ENCODE measurements at places on chromosomes 11 and 22.

GRCh38 chr22:24830205-24830979, 24.4 kb downstream of the SGSM1 start:
- DNase-seq = no peak

- no peak for DNase-seq
Measured at GRCh38 chr11:88282747-88283515, 54.6 kb downstream of the CTSC start.

- no peak for DNase-seq
Measured at GRCh38 chr22:41361716-41362310, 19.9 kb upstream of the TEF start.

DNA sequence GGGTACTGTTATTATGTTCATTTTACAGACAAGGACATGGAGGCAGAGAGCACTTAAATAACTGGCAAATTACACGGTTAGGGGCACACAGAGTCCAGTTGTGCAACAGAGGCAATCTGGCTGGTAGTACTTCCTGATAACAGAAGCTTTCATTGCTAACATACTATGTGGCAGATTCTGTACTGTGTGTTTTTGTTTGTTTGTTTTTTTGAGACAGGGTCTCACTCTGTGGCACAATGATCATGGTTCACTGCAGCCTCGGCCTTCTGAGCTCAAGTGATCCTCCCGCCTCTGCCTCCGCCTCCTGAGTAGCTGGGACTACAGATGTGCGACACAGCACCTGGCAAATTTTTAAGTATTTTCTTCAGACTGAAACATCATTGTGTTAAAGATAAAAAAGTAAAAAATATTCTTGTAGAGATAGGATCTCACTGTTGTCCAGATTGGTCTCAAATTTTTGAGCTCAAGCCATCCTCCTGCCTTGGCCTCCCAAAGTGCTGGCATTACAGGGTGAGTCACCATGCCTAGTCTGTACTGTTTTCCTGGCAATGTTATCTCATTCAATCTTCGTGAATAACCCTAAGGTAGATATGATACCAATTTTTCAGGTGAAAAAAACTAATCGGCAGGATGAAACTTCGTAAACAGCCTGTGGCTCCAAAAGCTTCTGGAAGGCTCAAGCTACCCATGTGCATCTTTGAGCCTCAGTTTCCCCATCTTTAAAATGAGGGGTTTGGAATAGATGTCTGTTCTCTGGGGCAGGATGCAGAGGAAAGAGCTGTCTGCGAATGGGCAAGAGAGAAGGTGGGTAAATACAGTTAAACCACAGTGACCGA, 921 bp upstream of the NUCB2 start:
- DNase-seq = no peak

DNA sequence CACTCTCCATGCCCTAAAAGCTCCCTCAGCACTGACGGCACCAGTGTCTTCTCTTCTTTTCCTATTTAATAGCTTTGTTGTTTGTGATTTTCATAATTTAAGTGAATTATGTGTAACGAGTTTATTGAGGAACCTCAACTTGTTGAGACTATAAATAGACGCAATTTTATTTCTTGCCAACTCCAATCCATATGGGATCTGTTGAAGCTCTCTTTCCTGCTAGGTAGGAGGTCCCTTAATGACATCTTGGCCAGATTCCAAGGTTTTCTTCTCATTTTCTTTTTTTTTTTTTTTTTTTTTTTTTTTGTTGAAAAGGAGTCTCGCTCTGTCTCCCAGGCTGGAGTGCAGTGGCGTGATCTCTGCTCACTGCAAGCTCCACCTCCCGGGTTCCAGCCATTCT, 14.2 kb downstream of the RTL6 start:
- no peak for DNase-seq

DNA sequence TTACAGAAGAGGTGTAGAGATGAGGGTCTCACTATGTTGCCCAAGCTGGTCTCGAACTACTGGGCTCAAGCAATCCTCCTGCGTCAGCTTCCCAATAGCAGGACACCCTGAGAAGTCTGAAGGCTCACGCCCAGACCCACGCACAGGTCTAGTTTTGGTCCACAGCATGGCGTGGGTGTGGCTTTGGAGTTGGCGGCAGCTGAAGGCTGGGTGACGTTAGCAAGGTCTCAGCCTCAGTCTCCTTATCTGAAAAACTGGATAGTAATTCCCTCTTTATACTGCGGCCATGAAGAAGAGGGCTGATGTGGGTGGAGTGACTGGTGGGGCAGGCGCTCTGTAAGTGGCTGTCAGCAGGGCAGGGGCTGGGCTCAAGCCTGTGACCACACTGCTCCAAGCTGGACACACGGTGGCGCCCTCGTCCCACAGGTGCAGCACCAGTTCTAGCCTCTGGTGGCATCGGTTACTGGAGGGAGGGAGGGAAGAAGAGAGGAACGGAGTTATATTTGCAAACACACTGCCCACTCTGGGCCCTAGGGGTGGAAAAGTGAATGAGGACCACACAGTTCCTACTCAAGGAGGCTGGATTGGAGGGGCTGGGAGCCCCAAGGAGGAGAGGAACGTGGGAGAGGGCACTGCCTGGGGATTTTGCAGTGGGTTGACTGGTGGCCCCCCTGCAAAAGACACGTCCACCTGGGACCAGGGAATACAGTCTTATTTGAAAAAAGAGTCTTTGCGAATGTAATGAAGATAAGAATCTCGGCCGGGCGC, 19.6 kb upstream of the CARD10 start:
- peak; percentile 90 for DNase-seq

DNA sequence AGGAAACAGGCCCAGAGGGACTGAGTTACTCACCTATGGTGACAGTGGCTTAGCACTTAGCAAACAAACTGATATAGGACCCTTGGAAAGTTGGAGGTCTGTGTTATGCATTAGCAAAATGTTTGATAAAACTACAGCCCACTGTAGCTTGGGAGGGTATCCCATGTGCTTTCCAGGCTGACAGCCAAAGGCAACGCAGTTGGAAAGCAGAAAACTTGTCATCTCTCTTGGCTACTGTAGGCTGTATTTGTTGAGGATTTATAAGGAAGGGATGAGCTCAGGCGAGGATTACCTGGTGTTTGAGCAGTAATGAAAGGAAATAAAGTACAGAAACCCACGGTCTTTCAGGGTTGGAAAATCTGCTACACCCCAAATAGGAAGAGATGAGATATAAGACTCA, 23.8 kb downstream of the SDHAF2 start:
- no peak for DNase-seq

DNA sequence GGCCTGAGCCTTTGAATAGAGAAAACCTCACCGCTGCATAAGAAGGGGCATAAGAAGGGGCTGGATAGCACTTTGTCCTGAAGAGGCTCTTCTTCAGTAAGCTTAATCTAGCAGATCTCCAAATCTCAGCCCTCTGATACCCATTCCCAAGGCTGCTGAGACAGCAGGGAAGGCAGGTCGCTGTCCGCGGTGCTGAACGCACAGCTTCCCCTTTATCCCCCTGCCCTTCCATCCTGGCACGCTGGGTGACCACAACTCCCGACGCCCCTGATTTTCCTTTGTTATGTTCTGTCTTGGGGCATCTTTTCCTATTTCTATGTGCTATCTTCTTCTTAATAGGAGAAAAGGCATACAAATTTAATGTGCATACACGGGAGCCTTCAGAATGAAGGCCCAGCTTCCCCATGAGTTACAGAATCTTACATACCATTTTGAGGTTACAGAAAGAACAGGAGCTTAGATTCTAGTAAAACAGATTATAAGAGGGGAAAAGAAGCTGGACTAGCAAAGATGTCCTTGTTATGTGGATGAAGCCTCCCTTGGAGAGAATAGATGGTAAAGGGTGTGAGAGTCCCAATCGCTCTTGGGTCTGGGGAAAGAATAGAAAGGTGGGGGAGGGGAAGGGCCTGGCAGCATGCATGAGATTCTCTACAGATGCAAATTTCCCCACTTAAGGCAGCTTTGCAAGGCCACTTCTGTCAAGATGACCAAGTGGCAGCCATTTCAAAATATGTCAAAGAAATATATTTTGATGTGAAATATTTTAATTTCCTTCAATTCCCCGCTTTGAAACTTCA, 5.7 kb upstream of the SULT4A1 start:
- DNase-seq = no peak

- no peak for DNase-seq
Measured at GRCh38 chr22:49925525-49926128, 7.2 kb downstream of the CRELD2 start.

DNA sequence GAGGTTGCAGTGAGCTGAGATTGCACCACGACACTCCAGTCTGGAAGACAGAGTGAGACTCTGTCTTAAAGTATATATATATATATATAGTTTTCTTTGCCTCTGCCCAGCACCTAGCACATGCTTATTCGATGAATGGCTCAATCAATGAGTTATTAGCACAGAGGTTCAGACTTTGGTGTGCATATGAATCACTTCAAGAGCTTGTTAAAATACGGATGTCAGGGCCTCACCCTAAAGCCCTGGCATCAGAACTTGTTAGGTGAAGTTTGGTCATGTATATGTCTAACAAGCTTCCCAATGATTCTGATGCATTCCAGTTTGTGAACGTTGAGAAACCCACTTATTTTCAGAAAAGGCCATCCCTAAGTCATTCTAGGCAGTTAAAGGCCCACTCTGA, 21.8 kb upstream of the TMEM86A start:
- no peak for DNase-seq

GRCh38 chr11:9313648-9314290, 624 bp downstream of the TMEM41B start:
- peak; percentile 34 for DNase-seq

DNA sequence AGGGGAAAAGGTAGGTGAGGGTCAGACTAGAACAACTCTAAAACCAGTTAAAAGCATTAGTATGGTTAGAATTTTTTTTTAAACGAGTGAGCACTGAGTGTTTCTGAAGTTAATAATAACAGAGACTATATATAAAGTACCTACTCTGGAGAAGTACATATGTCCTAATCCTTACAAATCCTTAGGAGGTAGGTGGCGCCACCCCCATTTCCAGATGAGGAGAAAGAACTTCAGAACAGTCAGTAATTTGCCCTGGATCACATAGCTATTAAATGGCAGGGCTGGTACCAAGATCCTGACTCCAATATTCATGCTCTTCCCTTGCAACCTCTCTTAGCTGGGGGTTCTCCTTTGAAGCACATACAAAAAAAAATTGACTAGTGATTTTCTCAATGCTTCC, 80.5 kb downstream of the CLPB start:
- DNase-seq = no peak

DNA sequence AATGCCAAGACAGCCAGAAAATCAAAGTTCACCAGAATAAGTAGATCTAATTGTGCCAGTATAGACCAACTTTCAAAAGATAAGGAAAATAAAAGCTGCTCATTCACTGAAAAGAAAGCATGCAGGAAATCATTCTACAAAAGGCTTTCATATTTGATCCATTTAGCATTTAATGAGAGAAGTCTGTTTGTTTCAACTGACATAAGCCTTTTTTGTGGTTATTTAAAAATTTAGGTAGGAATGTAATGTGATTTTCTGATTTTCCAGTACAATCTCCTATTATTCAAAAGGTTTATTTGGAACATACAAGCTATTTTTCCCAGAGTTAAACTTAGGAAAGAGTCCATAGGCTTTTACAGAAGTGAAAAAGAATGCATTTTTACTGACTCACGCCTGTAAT, 92.7 kb downstream of the SBF2 start:
- no peak for DNase-seq

GRCh38 chr22:30514252-30514651, 8.8 kb upstream of the SEC14L4 start:
- no peak for DNase-seq

GRCh38 chr11:118287006-118287405, 17.5 kb upstream of the CD3E start:
- DNase-seq = no peak

- DNase-seq = no peak
Measured at GRCh38 chr22:32842486-32842885, 41.0 kb downstream of the TIMP3 start.

GRCh38 chr11:76863196-76863777, 2.6 kb downstream of the ACER3 start:
- no peak for DNase-seq

DNA sequence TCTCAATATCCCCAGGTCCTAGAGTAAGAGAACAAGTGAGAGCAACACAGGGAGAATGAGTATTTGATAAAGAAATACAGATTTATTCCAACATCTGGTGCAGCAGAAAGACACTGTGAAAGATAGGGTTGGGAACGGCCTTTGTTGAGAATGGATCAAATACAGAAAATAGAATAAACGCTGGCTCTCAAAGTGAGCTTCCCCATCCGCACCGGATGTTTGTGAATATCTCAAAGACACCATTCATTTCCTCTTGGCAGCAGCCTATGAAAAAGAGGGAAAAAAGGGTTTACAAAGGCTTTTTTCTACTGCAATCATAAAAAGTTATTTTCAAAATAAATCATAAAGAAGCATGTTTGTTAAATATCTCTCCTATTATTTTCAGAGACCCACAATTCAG, 279.3 kb downstream of the CASP12 start:
- no peak for DNase-seq

DNA sequence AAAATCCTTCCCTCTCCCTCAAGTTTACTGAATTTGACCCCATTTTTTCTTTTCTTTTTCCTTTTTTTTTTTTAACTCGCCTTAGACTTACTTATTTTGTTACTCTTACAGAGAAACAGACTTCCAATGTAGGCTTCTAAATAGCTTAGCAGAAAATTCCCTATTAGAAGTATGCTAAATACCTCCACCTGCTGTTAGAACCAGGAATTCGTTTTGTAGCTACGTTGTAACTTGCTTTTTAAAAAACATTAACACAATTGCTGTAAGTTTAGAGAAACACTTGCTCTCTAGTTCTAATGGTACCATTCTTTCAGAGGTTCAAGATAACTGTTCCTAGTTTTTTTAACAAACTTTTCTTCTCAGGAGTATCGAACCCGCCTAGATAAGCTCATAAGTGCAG, 324.2 kb downstream of the DCDC1 start:
- no peak for DNase-seq

DNA sequence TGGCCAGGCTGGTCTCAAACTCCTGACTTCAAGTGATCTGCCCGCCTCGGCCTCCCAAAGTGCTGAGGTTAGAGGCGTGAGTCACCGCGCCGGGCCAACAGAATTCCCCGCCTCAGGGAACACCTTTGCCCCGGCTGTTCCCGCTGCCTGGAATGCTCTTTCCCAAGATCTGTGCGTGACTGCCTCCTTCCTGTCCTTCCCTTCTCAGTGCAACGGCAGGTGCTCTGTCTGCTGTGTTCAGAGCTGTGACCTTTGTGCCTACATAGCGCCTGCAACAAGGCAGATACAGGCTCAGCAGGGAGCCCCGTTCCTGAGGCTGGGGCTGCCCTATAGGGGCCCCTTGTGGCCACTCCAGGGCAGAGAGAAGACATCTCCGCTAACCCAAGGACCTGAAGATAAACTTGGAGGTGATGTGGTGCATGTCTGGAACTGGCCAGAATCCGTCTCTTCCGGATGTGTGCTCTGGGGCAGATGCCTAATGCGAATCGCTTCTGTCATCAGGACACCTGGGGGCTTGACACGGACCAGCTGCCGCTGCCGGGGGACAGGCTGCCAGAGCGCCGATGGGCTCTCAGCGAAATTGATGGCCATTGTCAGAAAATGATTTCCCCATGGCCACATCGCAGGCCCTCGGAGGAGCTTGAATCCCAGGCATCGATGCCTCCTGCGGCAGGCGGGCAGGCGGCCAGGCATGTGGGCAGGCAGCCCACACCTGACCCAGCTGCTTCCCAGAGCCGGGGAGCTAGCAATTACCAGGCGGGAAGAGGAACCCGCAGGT, 43.5 kb upstream of the TCF20 start:
- DNase-seq = no peak

Data from hypothalamus (tissue), 51 donors.